ENCODE measurements at places on chromosomes 2 and 18. TPM values are rescaled to one million over a fixed set of nuclear protein-coding genes. Genes with fewer than 3 reads are reported as not detected.

DNA sequence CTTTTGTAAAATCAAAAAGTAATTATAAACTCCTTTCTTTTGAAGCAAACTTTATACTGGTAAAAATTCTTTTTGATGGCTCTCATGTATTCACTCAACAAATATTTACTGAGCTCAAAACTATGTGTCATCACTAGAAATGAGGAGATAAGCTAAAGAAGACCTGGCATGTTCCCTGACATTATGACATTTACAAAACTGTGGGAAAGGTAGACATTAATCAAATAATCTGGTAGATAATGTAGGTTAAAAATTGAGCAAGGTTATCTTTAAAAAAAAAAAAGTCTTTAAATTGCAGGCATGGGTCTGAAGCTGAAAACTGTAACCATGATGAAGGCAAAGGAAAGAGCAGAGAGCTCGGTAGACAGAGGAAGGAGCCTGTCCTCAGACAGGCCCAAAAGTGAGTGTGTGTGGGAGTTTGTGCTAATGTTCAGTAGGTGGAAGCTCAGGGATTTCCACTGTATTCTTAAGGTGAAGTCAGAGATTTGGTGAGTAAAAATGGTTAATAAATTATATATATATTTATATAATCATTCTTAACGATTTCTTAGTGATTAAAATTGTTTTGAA lies 612.9 kb downstream of the LRP1B start:
- DNase-seq, result no peak

The PDE11A gene
- 1.2 TPM for total RNA-seq

The SETBP1 gene
- total RNA-seq, result 13.4 TPM

GRCh38 chr2:30224151-30224550 lies 7.2 kb upstream of the LBH start:
- peak; percentile 28 for DNase-seq

The UGP2 gene
- 204 TPM for total RNA-seq

DNA sequence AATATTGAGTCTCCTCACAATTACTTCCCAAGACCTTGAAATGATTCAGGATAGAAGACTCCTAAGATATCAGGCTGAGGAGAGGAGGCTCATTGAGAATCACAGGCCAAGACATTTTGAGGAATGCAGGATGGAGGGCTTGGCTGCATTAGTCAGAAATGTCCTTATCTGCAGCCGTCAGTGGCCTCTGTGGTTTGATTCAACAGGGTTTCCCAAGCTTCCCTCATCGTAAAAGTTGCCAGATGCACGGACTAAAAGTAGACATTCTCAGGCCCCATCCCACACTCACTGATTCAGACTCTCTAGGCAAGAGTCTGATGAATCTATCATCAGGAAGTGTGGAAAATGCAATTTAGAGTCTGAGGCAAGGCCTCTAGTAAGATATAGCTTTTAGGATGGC lies 34.0 kb upstream of the TMEM178A start:
- no peak for DNase-seq

The GPR45 gene
- total RNA-seq, result not detected

DNA sequence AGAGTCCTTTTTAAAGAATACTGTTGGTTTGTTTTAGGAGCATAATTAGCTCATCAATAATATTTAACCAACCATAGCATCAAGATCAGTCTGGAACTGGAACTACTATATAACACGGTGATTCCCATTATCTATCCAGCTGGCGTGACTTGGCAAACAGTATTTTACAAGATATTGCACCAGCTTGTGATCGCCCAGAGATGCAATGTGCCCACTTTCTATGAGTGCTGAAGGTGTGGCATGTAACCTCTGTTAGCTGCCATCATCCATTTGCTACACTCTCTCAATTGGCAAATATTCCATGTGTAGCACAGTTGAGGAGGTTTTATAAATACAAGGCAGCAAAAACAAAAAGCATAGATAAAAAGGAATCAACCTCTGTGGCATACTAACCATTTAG lies 64.9 kb downstream of the FIGN start:
- DNase-seq, result no peak

- DNase-seq, result no peak
These were observed 20.1 kb downstream of the CTLA4 start for GRCh38 chr2:203887677-203888076.

- no peak for DNase-seq
These were observed 259.0 kb upstream of the REG3G start for GRCh38 chr2:78766459-78766858.

The UGT1A5 gene
- total RNA-seq, result not detected

- no peak for DNase-seq
These were observed 2139.8 kb upstream of the CELF4 start for GRCh38 chr18:39705362-39705761.

The TMEM185B gene
- total RNA-seq, result 33.2 TPM

GRCh38 chr2:5057891-5058351 lies 634.3 kb upstream of the SOX11 start:
- no peak for DNase-seq

DNA sequence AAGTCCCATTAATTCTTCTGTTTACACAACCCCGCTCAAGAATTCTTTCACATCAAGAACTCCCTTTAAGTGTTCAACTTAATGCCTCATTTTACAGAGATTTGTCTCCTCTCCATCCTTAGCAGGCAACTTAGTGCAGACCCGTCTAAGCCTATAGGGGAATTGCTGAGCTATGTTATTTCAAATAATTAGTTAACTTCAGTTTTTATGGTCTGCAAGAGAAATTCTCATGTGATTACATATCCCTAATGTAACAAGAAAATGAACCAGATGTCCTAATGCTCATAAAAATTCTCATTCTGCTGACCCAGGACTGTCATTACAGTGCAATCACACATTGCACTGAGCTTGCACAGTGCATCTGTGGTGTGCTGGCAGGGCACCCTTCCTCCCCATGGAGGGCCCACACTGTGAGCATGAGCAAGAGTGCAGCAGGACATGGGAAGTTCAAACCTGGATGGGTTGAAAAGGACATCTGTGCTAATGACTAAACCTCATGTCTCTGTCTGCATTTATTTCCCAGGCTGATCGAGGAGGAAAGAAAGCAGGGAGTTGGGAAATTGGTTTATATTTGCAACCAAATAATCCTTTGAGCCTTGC lies 97.1 kb downstream of the COL5A2 start:
- no peak for DNase-seq

- no peak for DNase-seq
These were observed 19.4 kb downstream of the ELAC1 start for GRCh38 chr18:50987261-50987660.

The KLHL14 gene
- total RNA-seq, result not detected

The LPIN1 gene
- 21.0 TPM for total RNA-seq

The ACOXL gene
- total RNA-seq, result 0.33 TPM

- no peak for DNase-seq
These were observed 142.1 kb downstream of the ARHGAP28 start for GRCh38 chr18:6871566-6871965.

DNA sequence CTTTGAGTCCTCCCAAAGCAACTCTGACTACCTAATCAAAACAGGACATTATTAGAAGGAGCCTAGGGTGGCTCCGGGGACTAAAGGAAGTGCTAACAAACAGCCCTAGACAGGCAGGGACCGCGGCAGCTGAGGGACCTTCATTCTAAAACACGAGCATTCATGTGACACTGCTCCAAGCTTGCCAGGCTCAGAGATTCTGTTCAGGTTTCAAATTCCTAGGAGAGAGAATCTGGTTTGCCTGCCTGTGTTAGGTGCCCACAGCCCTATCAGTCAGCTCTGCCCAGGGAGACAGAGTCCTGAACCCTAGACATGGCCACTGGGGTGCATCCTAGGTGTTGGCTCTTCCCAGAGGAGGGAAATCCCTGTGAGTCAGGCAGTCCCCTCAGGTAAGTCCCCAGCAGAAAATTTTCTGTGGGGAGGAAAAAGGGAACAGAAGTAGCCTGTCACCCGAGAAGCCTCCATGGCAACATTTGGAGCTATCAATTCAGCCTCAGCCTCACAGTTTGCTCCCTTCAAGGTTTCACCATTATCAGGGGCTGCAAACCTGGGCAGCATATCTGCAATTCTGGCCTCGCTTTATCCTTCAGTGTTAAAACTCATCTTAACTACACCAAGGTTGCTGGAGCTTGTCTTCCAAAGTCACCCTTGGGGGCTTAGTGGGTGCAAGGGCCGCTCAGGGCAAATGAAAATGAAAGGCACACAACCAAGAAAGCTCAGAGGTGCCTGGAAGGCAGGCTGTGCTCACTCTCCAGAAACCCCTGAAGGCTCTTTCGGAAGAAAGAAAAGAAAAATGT lies 28.6 kb downstream of the PCBP1 start:
- DNase-seq, result no peak

The C1GALT1C1L gene
- total RNA-seq, result 0.98 TPM

The PSMA8 gene
- total RNA-seq, result not detected

- no peak for DNase-seq
These were observed 156.5 kb downstream of the COL6A3 start for GRCh38 chr2:237257471-237257951.

GRCh38 chr18:79494936-79495335 lies 99.2 kb downstream of the NFATC1 start:
- no peak for DNase-seq

The CDH2 gene
- total RNA-seq, result 205 TPM

DNA sequence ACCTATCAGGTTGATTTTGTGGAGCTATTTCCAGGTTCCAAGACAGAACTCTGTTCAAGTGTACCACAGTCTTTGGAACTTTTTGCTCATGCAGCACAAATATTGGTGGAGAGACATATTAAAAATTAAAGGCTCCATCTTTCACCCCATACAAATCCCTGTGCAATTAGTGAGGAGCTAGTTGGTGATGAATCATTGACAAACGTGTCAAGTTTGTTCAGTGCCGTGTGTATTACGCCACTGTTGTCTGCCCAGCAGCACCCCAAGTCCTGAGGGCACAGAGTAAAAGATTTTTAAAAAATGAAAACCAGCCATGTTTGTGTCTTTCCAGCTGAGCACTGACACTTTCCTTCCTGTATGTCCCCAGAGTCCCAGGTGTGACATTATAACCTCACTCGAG lies 9.3 kb downstream of the ATOH8 start:
- DNase-seq, result no peak

- no peak for DNase-seq
These were observed 14.1 kb downstream of the CEP68 start for GRCh38 chr2:65070172-65070830.

The SPEG gene
- 90.8 TPM for total RNA-seq

The UCN gene
- 0.74 TPM for total RNA-seq

DNA sequence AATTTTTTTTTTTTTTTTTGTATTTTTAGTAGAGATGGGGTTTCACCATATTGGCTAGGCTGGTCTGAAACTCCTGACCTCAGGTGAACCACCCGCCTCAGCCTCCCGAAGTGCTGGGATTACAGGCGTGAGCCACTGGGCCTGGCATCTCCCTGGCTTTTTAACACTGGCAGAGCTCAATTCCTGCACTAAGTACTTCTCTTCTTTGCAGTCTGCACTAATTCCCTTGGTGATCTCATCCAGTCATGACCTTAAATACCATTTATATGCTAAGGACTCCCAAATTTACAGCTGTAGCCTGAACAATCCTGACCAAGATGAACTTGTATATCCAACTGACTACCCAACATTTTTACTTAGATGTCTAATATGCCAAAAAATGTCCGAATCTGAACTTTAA lies 10.2 kb downstream of the PREPL start:
- DNase-seq, result no peak

The ITPRIPL1 gene
- total RNA-seq, result 0.44 TPM

The MDH1B gene
- 1.1 TPM for total RNA-seq

The NR4A2 gene
- total RNA-seq, result 3.7 TPM

- DNase-seq, result no peak
These were observed 169.3 kb downstream of the PMAIP1 start for GRCh38 chr18:60069145-60069544.

The GYPC gene
- 53.8 TPM for total RNA-seq

The LMAN1 gene
- total RNA-seq, result 69.0 TPM

The DUSP2 gene
- total RNA-seq, result 4.0 TPM

DNA sequence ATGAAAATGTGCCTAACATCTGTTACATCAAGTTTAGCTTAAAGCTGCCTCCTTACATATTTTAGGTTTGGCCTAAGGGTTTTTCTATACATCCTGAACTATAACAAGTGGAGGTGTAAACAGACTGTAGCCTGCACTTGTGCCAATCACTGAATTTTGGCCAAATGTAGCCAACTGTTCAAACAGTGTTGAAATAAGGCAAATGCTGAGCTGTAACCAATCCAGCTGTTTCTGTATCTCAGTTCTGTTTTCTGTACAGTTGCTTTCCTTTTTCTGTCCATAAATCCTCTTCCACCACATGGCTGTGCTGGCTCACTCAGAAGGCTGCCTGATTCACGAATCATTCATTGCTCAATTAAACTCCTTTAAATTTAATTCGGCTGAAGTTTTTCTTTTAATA lies 19.2 kb upstream of the CAPN13 start:
- no peak for DNase-seq

GRCh38 chr2:23244617-23245016 lies 140.4 kb upstream of the KLHL29 start:
- no peak for DNase-seq

- no peak for DNase-seq
These were observed at the start of gene CRACDL for GRCh38 chr2:98935777-98936352. Gene CRACDL, minus strand, starts transcription at chr2:98936225. Its CDS starts 89,425 bp downstream, at chr2:98846800.

The MROH2A gene
- not detected for total RNA-seq

DNA sequence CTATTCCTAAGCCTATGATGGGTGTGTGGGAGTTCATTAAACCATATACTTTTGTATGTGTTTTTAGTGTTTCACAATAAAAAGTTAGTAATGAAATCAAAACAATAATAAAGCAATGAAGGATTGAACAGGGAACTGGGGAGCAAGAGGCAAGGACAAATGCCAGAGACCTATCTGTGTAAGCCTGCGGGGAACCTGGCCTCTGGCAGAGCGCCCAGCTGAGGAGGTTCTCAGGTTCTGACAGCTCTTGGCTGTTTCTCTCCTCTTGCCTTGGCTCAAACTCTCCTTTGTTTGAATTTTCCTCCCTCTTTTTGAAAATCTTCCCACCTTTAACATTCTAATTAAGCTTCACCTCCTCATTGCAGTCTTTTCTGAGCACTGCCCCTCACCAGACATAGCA lies 200.0 kb upstream of the NCKAP5 start:
- DNase-seq, result no peak

DNA sequence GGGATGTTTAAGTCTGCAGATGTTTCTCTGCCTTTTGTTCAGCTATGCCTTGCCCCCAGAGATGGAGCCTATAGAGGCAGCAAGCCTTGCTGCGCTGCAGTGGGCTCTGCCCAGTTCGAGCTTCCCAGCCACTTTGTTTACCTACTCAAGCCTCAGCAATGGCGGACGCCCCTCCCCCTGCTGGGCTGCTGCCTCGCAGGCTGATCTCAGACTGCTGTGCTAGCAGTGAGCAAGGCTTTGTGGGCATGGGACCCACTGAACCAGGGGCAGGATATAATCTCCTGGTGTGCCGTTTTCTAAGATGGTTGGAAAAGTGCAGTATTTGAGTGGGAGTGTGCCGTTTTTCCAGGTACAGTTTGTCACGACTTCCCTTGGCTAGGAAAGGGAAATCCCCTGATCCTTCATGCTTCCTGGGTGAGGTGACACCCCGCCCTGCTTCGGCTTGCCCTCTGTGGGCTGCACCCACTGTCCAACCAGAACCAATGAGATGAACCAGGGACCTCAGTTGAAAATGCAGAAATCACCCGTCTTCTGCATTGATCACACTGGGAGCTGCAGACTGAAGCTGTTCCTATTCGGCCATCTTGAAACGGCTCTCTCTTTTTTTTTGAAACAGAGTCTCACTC lies 27.6 kb upstream of the ADAM23 start:
- no peak for DNase-seq

The UBXN4 gene
- total RNA-seq, result 37.5 TPM

GRCh38 chr18:37299471-37300304 lies 265.9 kb downstream of the CELF4 start:
- peak; percentile 86 for DNase-seq

GRCh38 chr2:102055346-102055990 lies 63.7 kb downstream of the IL1R2 start:
- no peak for DNase-seq

GRCh38 chr2:210557721-210558120 lies 1.3 kb downstream of the CPS1 start:
- DNase-seq, result no peak
